ENCODE measurements at places on chromosomes 3 and 15.
A peak's percentile ranks its signal among the peaks of the same experiment; 100 is the strongest.

- no peak for DNase-seq
Observed at GRCh38 chr15:40870716-40871115, 3.3 kb downstream of the RHOV start.

- no peak for DNase-seq
Observed at GRCh38 chr3:39188271-39189149, 3.9 kb downstream of the XIRP1 start.

GRCh38 chr15:72199721-72200212 lies 2.2 kb upstream of the GRAMD2A start:
- DNase-seq, result peak; percentile 46

GRCh38 chr3:12296511-12296910 lies 7.6 kb downstream of the PPARG start:
- DNase-seq, result no peak

GRCh38 chr3:170383567-170383966 lies 26.1 kb downstream of the SKIL start:
- DNase-seq, result no peak

DNA sequence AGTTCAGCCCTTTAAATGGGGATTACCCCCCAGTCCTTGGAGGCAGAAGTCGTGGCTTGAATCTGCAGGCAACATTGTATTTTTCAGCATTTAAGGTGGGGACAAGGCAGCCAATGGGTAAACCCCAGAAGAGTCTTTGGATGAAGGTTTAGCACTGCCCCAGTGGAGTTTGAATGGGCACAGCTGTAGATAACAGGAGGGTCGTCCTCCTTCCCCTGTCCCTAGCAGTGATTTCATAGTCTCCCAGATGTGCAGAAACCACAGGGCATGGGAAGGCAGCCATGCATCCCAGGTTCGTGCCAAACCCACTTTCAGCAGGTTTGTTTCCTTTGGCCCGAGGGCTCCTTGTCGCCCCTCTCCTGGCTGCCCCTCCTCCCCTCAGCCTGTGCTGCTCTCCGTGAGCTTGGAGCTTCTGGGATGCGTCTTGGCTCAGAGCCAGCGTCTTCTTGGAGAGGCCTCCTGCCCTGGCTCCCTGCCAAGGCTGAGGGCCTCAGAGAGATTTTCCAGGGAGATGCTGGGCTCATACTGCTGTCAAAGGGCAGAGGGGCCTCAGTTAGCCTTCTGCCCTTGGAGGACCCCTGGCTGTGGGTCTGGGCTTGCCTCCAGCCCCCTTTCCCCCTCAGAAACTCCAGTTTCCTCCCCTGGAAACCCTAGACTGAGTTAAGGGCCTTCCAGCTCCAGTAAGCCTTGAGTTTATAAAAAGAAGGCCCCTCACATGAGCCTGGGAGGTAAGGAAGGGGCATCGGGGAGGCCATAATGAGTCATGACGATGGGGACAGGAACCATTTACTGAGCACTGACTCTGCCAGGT lies 48.9 kb upstream of the POLG start:
- DNase-seq, result no peak

DNA sequence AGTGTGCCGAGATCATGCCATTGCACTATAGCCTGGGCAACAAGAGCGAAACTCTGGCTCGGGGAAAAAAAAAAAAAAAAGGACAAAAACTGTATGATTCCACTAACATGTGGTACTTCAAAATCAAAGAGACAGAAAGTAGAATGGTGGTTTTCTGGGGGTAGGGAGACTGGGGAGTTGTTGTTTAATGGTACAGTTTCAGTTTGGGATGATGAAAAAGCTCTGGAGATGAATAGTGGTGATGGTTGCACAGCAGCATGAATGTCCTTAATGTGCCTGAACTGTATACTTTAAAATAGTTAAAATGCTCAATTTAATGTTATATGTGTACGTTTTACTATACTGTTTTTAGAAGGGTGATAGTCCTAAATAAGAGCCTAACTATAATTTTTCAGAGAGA lies 27.4 kb downstream of the RAD51 start:
- no peak for DNase-seq

DNA sequence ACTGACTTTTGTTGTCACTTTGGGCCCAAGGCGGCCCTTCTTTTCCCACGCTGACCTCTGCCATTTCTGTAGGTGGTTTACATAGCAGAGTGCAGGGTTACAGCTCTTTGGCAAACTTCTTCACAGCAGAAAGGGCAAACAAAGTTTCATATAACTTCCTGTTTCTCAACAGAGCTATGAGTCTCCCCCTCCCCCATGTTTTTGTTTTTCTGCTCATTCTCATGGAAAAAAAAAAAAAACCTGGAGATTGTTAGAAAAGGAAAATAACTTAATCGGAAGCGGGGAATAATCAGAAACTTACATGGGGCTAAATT lies 342.0 kb upstream of the NR2F2 start:
- no peak for DNase-seq

DNA sequence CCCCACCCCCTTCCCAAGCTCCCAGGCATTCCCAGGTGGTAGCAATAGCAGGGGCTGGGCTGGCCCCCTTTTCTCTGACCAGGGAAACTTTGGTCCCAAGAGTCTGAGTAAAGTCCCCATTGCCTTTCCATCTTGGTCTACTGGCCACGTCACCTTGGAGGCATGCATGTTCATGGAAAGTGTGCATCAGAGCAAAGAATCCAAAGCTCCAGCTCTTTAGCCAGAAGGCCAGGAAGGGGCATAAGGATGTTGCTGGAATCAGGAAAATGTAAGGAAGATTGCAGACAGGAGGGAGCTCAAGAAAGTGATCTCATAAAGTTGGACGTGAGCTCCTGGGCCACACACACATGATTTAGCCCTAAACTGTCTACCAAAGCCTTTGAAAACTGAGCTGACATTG lies 63.6 kb downstream of the KBTBD12 start:
- DNase-seq, result no peak

GRCh38 chr3:141738891-141739363 lies 829 bp downstream of the RNF7 start:
- DNase-seq, result peak; percentile 7

DNA sequence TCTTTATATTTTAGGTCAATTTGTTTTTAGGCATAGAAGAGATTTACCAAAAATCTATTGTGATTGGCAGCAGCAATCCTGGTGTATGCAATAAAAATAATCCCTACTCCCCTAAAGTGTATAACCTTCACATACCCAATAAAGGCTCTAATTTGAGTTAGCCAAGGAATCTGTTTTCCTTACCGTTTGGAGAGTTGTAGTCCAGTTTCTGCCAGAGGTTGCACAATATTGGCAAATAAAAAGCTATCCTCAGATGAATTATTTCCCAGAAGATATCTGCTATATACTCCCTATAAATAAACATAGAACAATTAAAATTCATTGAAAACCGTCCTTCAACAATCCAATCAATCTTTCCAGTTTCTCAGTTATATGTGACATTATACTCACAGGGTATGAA lies 31.1 kb downstream of the ACKR4 start:
- DNase-seq, result no peak

DNA sequence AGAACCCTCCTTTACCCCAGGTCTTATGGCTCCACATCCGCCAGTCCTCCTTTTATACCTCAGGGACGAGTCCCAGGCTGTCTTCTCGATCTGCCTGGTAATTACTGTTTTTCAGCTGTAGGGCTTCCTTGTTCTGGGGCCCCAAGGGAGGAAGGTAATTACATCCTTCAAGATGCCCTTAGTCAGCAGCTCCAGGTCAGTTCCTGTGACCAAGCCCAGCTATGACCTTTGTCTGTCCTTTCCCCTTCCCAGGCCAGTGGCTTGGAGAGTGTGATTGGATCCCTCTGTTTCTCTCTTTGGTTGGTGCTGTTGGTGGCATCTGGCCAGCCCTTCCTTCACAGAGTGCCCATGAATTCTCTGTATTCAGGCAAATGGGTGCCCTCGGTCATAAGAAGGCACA lies 92.6 kb downstream of the AAGAB start:
- DNase-seq, result no peak

DNA sequence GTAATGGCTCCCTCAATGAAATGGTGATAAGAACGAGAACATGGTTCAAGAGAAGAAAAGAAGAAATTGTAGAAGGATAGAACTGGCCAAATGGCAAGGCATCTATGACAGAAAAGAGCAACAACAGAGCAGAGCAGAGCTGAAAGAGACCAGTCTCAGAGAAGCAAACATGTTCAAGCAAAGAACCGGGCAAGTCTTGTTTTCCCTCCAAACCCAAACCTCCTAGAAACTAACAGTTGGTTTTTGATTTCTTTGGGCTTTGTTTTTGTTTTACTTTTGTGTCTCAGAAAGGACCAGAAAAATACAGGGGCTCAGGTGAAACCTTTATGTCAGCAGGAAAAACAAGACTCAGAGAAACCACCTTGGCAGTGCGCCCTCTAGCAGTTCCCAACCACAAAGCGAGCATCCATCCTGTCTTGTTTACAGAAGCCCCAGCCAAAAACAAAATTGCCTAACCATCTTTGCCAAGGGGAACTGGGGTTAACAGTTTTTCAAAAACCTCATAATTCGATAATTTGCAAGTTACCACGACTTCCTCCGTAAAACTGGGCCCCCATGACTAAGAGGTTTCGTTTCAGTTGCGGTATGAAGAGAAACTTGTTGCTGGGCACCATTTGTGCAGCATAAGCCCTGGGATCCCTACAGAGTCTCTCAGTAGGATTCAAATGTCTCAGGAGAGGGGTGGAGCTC lies 159.2 kb upstream of the SLC24A5 start:
- DNase-seq, result peak; percentile 0

- DNase-seq, result no peak
Observed at GRCh38 chr15:68515371-68516095, 63.3 kb upstream of the CORO2B start.

DNA sequence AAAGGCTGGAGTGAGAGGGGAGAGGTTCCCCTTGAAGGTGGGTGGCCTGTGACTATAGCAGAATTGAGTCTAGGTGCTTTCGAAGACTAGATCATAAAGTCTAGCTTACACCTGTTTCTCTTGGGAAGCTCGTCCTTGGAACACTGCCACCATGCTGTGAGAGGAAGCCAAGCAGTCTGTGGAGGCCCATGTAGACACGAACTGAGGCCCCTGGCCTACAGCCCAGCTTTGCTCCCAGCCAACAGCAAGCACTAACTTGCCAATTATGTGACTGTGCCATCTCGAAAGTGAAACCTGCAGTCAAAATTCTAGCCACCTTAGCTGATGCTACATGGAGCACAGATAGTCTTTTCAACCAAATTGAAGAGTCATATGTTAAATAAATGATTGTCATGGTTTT lies 190.5 kb upstream of the NECTIN3 start:
- DNase-seq, result no peak

- no peak for DNase-seq
Observed at GRCh38 chr3:143360244-143360643, 240.7 kb downstream of the CHST2 start.

DNA sequence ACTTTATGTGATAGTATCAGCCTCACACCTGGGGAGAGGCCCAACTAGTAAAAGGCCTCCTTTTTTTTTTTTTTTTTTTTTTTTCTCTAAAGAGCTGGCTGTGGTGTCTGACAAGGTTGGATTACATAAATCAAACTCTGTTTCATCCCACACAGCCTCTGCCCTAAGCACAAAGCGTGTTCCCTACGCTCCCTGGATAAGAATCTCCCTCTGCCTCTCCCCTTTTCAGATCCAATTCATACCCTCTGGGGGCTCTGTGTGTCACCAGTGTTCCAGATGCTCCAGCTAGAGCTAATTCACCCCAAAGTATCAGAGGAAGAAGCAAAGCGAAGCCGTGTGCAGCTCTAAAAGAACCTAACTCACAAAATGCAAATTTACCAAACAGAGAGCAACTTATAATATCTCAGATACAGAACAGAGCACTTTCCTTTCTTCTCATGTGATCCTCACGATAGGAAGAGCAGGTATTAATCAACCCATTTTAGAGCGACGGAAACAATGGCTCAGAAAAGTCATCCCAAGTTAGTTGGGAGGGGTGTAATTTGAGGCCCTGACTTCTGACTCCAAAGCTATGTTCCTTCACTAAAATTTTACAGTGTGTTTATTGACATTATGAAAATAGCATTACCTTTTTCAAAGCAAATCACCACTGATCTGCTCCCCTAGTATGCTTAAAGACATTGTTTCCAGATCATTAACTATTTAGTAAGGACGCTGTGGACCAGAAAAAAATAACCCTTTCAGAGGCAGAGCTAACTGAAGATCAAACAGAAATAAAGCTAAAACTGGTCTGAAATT lies 12.4 kb downstream of the BMF start:
- no peak for DNase-seq

GRCh38 chr3:197787412-197787811 lies 3.6 kb upstream of the LRCH3 start:
- no peak for DNase-seq

DNA sequence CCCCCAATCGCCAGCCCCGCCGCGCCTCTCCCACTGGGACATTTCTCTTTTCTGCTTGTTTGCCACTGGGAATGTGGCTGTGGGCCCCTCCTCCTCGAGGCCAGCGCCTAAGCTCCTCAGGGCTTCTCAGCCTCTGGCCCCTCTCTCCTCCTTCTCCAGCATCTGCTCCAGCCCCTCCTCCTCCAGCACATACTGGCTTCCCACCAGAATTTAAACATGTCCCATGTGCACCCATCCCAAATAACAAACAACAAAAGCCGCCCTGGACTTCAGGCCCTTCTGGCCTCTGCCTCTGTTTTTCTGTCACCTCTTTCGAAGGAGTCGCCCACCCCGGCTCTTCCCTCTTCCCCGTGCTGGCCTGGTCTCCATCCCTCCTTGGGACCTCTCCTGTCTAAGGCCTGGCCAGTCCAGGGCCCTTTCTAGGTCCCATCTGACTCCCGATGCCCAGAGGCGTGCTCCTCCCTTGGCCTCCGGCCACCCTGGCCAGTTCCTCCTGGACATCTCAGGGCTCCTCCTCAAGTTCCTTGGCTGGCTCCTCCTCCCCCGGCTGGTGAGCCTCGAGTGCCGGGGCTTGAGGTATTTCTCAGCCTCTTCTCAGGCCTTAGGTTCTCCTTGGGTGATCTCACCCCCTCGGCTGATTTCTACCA lies 94.6 kb upstream of the SLC6A6 start:
- DNase-seq, result no peak

DNA sequence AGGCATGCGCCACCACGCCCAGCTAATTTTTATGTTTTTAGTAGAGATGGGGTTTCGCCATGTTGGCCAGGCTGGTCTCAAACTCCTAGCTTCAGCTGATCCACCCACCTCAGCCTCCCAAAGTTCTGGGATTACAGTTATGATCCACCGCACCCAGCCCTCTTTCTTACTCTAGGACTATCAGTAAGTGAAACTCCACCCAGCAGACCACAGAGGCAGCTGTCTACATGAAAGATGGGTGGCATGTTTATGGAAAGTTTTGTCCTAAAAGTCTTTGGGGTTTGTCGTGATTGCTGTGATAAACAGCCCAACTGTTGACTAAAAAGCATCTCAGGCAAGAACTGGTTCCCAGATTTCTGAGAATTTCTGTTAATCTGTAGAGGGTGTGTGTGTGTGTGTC lies 10.9 kb downstream of the ARL6IP5 start:
- DNase-seq, result no peak

- DNase-seq, result peak; percentile 18
Observed at GRCh38 chr15:100918690-100919480, at the start of gene LRRK1. Gene LRRK1 (plus strand): TSS chr15:100919357. CDS start chr15:100924633, 5,276 bp downstream.

- DNase-seq, result no peak
Observed at GRCh38 chr3:155744626-155745324, at the start of gene PLCH1. Gene PLCH1 (minus strand): TSS chr3:155745071. CDS start chr3:155704224, 40,847 bp downstream.

GRCh38 chr3:132726341-132726823 lies 4.2 kb upstream of the NPHP3 start:
- DNase-seq, result no peak

All from stimulated activated CD4-positive, alpha-beta T cell treated with anti-CD3 and anti-CD28 coated beads, TNF-alpha, amount 100 ng/mL, for 24 hours (primary cell).